ENCODE measurements at places on chromosomes 13 and 19.

DNA sequence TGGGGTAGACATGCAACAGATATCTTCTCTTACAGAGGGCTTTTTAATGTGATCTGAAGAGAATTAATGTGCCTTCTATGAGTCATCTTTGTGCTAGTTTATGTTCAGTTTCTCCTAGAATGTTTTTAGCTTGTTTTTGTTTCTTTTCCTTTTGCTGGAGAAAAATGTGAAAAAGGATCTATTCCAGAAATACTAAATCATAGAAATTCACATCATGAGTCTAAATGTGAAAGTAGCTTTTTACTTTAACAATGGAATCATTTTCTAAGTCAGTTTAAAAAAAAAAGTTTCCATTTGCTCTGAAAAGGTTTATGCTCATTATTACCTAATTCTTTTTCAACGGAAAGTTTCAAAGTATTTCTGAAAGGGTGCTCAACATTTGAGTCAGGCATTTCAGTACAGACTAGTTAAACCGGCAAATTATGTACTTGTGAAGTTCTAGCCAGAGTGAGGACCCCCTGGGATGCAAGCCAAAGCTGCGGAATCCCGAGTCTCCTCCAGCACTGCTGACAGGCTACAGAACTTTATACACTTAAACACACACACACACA is 72.9 kb downstream of the SPATA13 start:
- DNase-seq, result no peak

DNA sequence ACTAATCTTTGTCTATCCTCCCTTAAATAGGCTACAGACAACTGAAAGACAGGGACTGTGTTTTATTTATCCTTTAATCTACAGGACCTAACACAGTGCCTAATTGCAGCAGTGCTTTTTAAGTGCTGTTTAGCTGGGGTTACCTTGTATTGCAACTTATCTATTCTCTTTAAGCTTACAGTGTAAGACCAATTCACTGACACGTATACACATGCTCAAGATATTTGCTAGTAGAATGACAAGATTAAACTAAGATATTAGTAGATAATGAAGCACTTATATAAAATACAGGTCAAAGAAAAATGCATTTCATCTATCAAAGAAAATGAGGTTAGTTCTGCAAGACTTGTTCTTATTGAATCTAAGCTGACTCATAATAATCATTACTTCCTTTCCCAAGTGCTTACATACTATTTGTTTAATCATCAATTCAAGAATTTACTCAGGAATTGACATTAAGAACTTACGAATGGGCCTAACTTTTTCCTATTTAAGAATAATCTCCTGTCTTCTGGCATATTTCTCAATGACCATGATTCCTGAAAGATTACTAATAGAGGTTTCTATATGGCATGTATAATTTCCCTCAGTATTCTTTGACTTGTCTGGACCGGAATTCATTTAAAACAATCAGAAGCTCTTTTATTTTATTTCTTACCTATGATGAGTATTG is 75.8 kb upstream of the MAB21L1 start:
- no peak for DNase-seq

- DNase-seq, result no peak
Measured at GRCh38 chr19:52542984-52543664, 15.7 kb downstream of the ZNF808 start.

GRCh38 chr13:51524312-51524711 is 60.0 kb upstream of the WDFY2 start:
- DNase-seq, result no peak

GRCh38 chr13:53775807-53776206 is 747.2 kb downstream of the OLFM4 start:
- DNase-seq, result no peak

DNA sequence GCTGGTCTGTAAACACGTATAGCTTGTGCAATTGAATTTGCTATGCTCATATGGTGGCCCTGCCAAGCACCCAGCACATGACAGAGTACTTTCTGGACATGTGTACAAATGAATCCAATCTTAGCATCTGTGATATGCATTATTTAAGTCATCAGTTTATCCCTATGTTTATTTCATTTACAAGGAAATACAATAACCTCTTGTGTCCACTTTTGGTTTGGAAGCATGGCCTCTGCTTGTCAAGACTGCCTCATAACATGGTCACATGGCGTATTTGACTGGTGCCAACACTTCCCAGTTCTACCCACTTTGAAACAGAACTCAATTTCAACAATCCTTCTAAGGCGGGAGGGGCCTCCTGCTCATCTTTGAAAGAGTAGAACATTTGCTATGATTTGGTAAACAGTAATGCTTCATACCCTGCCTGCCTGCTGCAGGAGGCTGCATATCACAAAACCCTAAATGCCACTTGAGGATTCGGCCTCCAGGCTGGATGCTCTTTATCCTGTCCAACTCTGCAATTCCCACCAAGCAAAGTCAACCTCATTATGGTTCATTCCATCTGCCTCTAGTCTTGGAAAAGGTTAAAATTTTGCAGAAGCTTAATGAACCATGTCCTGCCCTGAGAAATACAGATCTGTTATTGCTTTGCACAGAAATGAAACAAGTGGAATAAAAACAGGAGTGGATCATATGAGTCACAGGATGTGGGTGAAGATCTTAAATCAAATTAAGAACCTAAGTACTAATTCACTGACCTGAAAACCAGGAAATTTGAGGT is 151.3 kb downstream of the CYSLTR2 start:
- DNase-seq, result no peak

DNA sequence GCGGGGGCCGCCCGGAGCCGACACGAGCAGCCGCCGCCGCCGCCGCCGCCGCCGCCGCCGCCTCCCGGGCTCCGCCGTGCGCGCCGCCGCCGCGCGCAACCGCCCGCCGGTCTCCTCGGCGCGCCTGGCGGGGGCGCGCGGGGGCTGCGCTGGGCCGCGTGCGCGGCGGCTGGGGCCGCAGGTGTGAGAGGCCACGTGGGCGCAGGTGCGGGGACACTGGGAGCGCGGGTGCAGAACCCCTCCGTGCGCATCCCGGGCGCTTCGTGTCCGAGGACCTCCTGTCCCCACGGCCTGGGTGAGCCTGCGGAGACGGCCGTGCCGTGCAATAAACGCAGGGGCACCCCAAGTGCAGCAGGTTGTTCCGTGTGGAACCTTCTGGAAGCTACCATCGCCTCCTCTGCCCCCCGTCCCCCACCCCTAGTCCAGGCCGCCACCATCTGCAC is at the start of gene LINGO3:
Gene LINGO3, minus strand, starts transcription at position 41 of the 443 bp plus-strand sequence. CDS start 16,378 bp downstream, outside the sequence.
- DNase-seq, result no peak

GRCh38 chr13:27281420-27281819 is 10.8 kb downstream of the RASL11A start:
- DNase-seq, result no peak

GRCh38 chr13:47826471-47826870 is 174.6 kb downstream of the SUCLA2 start:
- DNase-seq, result no peak

All from left lung (tissue), 14 donors.